HTR-8/SVneo (cell line): ENCODE measurements at places on chromosomes 2 and 18.

- DNase-seq: no peak
Measured at GRCh38 chr2:223338016-223338415, 264.1 kb downstream of the SCG2 start.

- DNase-seq: no peak
Measured at GRCh38 chr2:124774781-124775180, 749.7 kb downstream of the CNTNAP5 start.

DNA sequence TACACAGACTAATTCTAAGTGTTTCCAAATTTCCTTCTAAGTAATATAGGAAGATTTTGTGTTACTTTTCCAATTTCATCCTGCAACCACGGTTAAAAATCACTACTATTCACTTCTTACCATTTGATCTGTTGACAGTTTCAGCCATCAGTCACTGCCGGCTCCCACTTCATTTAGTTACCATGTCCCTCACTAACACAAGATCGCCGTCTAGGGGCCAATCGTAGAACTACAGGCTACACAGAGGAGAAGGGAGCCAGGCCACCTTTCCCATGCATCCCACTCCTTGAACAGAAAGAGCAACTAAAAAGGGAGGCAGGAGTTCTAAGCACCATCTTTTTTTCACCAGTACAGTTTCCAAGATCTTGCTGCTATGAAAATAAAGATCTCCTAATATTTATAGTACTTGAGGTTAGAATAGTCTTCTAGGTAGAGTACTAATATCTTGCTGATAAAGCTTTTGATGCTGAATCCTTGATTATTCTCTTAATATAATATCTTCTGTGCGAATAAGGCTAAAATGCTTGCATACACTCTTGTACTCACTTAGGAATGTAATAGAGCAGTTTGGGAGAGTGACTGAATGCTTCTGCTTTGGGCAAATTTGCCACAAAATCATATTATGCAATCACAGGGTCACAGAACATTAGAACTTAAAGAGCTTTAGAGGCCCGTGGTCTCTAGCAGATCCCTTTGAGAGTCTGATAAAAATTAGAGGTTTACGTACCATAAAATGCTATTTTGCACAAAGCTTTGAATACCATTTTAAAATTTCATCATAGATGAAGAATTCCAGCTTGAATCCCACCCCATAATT, 39.5 kb upstream of the CYP1B1 start:
- peak; percentile 80 for DNase-seq

- DNase-seq: no peak
Measured at GRCh38 chr2:126749537-126749936, 93.6 kb downstream of the GYPC start.

- DNase-seq: no peak
Measured at GRCh38 chr2:241111440-241111805, 9.3 kb upstream of the MTERF4 start.

- no peak for DNase-seq
Measured at GRCh38 chr2:72895759-72896281, 8.6 kb downstream of the SPR start.

GRCh38 chr18:39772155-39772919, 2182.7 kb upstream of the PIK3C3 start:
- no peak for DNase-seq
